ENCODE measurements at places on chromosomes 16 and 17.

DNA sequence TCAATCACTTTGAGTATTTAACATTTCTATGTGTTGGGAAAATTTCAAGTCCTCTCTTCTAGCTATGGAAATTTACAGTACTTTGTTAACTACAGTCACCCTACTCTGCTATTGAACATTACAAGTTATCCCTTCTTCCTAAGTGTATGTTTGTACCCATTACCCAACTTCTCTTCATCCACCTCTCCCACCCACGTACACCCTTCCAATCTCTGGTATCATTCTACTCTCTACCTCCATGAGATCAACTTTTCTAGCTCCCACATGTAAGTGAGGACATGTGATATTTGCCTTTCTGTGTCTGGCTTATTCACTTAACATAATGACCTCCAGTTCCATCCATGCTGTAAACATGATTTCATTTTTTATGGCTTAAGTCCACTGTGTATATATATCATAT lies 3.2 kb upstream of the ZNF688 start:
- DNase-seq: no peak

DNA sequence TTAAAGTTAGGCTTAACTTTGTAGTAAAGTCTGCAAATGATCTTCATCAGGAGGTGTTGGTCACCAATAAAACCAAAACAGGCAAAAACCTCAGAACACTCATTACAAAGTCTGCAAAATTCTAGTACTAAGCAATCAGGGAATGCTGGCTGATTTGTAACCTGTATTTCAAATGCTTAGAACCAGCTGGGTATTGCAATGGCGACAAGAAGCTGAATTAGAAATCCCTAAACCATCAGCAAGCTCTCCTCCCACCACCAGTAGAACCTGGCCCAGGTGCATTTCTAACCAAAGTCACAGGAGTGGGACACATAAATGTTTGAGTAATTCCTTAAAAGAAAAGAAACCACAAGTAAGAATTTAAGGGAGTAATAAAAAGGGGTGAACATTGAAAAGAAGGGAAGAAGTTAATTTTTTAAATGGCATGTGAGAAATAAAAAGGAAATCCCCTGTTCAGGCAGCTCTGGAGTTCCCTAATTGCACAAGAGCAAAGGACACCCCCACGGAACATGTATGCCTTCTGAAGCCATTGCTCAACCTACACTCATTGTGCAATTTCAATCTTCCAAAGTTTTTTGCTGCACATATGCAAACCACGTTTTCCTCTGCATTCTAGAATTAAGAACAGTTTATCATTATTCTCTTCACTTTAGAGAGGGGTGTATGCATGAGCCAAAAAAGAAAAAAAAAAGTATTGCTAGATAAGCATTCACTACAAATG lies 102.9 kb downstream of the HIC1 start:
- peak; percentile 20 for DNase-seq

DNA sequence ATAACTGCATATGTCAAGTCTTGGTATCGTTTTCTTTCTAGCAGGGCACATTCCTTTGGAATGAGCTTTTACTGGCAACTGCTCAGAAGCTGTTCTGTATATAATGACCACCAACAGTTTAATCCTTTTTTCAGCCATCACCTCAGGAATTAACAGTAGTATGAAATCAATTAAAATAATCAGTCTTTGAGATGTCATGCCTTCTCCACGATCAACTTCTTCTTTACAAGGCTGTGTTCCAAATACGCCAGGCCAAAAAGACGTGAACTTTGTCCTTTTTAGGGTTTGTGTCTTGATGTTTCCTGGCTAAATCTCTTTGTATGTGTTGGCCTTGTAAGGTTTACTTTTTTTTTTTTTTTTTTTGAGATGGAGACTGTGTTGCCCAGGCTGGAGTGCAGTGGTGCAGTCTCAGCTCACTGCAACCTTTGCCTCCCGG lies 54.9 kb downstream of the ABCC1 start:
- no peak for DNase-seq

DNA sequence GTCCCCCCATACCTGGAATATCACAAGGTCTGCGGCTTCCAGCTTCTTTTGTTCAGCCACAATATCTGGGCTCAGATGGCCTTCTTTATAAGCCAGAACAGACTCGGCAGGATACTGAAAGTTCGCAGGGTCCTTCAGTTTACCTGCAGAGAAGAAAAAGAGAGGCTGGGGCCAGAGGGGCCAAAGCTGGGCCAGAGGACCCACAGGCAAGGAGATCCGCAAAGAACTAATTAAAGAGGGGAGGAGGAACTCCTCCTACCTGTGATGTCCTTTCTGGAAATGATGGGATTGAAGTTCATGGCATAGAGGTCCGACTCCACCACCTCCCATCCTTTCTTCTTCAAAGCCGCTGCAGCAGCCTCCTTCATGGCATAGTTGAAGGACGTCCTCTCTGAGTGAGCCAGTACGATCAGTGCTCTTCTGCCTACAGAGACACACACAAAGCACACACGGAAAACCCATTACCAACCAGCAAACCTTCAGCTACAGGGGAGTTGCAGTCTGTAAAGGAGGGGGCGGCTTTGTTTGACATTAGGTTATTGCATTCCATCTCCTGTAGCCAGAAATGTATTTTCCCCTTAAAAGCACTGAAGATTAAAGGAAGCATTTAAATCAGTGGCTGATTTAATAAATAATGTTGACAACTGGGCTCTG lies 8.1 kb downstream of the NQO1 start:
- no peak for DNase-seq

DNA sequence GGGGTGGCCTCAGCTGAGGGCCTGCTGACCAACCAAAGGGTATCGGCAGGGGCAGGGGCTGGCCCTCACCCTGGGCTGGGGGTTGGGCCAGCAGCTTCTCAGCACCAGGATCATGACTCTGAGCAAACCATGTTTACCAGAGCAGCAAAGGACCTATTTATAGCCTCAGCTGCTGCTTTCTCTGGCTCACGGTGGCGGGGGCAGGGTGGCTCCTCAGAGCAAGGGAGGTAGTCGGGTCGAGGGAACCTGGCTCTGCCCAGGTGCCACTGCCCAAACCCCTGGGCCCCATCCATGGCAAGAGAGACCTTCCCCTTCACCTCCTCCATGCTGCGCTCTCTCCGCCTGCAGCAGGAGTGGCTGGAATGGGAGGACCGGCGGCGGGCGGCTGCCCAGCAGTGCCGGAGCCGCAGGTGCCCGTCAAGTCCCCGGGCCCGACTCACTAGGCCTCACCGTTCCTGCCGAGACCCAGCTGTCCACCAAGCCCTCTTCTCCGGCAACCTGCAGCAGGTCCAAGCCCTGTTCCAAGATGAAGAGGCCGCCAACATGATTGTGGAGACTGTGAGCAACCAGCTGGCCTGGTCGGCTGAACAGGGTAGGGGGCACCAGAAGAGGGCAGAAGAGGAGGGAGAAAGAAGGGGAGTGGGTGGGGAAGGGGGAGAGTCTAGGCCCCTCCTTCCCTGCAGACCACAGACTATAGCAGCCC lies at the start of gene ASB16:
ASB16 (plus strand) TSS at position 206 of the 703 bp plus-strand sequence; CDS start at position 292, 86 bp downstream.
- DNase-seq: no peak

GRCh38 chr17:66711401-66711800 lies 123.5 kb upstream of the CACNG5 start:
- DNase-seq: no peak

DNA sequence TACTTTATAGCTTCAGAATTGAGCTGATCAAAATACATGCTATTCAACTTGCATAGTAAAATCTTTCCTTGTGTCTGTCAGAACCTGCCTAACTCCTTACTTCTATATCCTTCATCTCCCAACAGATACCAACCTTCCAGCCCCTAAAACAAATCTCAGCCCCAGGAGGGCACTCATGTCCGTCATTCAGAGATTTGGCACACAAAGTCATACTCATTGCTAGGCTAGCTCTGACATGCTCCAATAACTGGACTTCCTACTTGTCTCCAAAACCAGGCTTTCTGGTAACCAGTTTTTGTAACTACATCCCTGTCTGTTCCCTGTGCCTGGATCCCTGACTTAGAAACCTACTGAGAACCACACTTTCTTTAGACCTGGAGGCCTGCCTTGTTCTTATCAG lies 37.5 kb upstream of the DHX40 start:
- DNase-seq: no peak

GRCh38 chr17:80176757-80177156 lies 6.9 kb downstream of the CARD14 start:
- DNase-seq: no peak

GRCh38 chr17:40331743-40332641 lies 23.0 kb downstream of the RARA start:
- DNase-seq: no peak

DNA sequence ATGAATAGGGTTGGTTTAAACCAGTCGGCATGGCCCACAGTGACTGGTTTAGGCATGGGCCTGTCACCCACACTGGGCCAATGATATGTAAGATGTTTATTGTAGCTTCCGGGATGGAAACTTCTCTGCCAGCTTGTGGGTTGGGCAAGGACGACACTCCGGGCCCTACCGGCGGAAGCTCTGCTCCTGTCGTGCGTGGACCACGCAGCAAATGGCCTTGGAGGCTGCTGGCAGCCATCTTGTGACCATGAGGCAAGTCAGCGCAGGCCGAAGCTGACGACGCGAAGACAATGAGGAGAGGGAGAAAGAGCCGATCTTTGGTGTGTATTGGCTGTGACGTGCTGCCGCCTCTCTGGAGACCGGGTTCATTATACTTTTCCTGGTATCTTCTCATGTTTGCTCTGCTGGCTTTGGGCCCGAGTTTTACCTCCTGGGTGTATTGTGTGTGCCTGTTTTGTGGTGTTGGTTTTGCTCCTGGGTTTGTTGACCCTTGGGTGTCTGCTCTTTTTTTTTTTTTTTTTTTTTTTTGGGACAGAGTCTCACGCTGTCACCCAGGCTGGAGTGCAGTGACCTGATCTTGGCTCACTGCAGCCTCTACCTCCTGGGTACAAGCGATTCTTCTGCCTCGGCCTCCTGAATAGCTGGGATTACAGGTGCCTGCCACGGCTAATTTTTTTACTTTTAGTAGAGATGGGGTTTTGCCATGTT lies 15.4 kb downstream of the SLC25A10 start:
- DNase-seq: no peak

DNA sequence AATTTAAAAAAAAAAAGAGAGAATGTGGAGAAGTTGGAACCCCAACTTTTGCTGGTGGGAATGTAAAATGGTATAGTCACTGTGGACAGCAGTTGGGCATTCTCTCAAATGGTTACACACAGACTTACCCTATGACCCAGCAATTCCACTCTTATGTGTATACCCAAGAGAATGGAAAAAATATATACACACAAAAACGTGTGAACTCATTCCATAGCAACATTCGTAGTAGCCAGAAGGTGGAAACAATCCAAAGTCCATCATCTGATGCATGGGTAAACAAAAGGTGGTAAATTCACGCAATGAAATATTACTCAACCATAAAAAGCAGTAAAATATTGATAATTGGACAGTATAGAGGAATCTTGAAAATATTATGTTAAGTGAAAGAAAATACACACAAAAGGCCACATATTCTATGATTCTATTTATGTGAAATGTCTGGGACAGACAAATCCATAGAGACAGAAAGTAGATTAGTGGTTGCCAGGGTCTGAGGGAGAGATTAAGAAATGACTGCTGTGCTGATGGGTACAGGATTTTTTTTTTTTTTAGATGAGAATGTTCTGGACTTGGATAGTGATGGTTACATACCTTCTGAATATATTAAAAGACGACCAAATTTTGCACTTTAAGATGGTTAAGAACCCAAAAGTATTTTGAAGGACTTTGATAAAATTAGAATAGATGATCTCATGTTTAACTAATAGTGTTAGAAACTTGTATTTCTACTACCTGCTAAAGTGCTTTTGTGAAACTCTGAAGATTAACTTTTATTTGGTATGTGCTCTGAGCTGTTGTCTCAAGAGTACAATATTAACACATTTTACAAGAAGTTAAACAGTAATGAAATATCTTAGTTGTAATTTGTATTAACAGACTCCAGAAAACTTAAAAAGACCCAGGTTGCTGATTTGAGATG lies 60.9 kb downstream of the MRTFB start:
- no peak for DNase-seq

- DNase-seq: no peak
Measured at GRCh38 chr17:16377941-16378341, 3.0 kb upstream of the UBB start.

DNA sequence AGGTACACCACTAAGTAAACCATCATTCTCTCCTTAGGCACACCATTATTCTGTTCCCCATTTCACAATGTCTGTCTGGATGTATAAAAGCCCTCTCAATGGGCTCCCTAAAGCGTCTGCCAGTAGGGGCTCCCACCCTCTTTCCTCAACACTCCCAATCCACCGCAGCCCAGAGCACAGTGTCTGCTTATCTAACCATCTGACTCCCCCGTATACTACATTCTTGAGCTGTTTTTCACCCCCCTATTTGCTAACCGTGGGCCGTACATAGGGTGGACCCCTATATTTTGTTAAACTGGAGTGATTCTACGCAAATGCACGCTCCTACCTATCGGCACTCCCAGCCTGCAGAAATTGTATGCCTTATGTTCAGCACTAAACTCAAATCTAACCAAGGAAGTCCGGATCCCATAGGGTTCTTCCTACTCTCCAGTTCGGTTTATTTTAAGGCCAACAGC lies 685 bp upstream of the PSMD3 start:
- DNase-seq: no peak

DNA sequence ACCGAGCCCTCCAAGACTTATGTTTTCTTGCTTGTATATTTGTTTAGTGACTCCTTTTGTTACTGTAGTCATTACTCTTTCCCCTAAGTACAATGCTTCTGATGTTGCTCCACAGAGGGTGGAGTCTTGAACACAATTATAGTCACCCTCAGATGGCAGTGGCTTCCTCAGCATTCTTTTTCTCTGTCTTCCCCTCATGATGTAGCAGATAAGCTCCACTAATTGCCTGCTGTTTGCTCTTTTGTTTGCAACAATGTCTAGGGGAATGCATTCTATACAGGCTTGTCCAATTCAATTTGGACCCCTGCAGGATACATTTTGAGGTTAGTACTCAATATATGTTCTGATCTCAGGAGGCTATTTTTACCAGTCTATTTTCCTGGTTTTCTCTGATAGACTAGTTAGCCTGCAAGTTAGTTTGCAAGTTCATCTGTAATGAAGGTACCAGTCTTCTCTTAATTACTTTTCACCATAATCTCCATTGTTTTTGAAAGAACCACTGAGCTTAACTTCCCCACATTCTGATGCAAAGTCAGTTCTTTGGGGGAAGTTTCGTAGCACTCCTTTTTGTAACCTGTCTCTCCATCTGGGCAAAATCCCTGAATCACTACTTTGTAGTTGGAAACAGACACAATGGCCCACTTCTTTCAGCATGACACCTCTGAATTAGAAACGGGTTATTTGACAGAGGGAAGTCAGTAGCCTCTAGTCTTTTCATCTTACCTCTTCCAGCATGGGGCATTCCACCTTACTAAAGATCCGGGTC lies 1509.2 kb downstream of the CDH11 start:
- DNase-seq: no peak

GRCh38 chr17:51419476-51419875 lies 159.1 kb downstream of the UTP18 start:
- DNase-seq: no peak
